Stimulated activated CD8-positive, alpha-beta memory T cell treated with anti-CD3 and anti-CD28 coated beads, Interleukin-4, amount 100 ng/mL, for 1 hour (primary cell): ENCODE measurements at places on chromosomes 4 and X.

- DNase-seq = no peak
These were observed 15.3 kb downstream of the ADAMTS3 start for GRCh38 chr4:72553540-72554337.

- no peak for DNase-seq
These were observed 43.9 kb upstream of the SLC25A4 start for GRCh38 chr4:185099024-185099682.

- DNase-seq = no peak
These were observed 52.9 kb downstream of the CCNG2 start for GRCh38 chr4:77209936-77210335.

GRCh38 chr4:6716018-6716911 lies at the start of gene BLOC1S4:
Gene BLOC1S4 (plus strand): TSS chr4:6716174. CDS start chr4:6716210, 36 bp downstream.
- peak; percentile 77 for DNase-seq

DNA sequence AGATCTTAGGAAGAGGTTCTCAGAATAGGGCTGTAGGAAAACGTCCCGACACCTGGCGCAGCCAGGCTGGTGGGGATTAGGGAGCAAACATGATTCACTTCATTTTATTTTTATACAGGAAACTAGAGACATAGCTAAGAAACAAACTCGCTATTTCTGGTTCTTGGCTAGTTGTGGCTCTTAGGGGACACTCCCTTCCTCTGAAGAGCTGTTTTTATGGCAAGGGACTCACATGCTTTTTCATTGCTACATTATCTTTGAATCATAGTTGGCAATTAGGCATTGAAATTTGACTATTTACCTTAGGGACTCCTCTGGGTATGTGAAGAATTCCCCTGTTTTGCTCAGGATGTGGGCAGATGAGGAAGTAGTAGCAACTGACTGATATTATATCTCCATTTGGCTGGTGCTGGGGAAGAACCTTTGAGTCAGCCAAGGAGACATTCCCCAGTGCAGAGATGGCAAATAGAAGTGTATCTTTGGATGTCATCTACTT lies 174.5 kb downstream of the SMIM20 start:
- DNase-seq = no peak

GRCh38 chr4:130563889-130564418 lies 1468.0 kb downstream of the C4orf33 start:
- no peak for DNase-seq

GRCh38 chrX:153538424-153538823 lies 21.0 kb downstream of the ATP2B3 start:
- no peak for DNase-seq

DNA sequence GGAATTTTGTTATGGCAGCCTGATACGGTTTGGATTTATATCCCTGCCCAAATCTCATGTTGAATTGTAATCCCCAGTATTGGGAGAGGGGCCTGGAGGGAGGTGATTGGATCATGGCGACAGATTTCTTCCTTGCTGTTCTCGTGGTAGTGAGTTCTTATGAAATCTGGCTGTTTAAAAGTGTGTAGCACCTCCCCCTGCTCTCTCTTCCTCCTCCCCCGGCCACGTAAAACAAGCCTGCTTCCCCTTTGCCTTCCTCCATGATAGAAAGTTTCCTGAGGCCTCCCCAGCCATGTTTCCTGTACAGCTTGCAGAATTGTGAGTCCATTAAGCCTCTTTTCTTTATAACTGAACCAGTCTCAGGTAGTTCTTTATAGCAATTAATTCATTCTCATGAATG lies 37.9 kb downstream of the SUPT20HL2 start:
- DNase-seq = no peak

DNA sequence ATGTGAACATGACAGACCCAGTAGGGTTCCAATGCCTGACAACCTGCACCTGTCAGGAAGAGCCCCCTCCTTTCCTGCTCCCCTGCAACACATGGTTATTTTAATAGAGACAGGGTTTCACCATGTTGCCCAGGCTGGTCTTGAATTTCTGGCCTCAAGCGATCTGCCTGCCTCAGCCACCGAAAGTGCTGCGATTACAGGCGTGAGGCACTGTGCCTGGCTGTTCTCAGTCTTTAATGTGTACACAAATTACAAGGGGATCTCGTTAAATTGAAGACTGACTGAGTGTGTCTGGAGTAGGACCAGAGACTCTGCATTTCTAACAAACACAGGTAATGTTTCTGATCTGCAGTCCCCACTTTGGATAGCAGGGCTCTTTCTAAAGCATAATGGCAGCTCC lies 55.4 kb downstream of the NPNT start:
- no peak for DNase-seq

- DNase-seq = no peak
These were observed 22.3 kb downstream of the UBA6 start for GRCh38 chr4:67678612-67679011.

- DNase-seq = no peak
These were observed 13.7 kb downstream of the ZBTB33 start for GRCh38 chrX:120264341-120264740.

- DNase-seq = no peak
These were observed 85.3 kb upstream of the NKX1-1 start for GRCh38 chr4:1491328-1492141.

DNA sequence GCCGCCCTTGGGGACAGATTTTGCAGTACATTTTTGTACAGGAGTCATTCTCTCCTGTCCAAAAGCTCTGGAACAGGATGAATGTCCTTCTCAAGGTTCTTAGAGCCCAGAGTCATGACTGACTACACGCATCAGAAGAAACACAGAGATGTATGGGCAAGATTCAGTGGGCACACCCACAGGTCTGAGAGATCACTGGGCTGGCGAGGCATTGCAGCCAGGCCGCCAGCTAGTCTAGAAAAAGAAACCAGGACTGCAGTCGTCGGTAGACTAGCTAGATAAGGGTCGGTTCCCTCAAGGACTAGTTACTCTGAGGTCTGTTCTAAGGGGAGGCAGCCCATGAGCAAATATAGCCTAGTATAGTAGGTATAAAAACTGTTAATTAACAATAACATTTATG lies 19.8 kb downstream of the GBA3 start:
- DNase-seq = no peak

DNA sequence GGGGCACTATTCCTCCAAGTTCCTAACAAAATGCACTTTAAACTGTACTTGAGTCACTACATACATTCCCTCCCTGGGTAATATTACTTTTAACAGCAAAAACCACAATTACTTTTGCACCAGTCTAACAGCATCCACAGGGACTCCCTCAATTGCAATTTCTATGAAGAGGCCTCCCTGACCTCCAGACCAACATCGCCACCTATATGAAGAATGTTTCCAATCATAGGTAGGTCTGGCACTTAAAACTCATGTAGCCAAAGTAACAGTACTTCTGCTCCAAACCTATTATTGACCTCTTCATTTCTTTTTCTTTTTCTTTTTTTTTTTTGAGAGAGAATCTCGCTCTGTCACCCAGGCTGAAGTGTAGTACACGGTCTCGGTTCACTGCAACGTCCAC lies 15.6 kb downstream of the NR3C2 start:
- DNase-seq = no peak

DNA sequence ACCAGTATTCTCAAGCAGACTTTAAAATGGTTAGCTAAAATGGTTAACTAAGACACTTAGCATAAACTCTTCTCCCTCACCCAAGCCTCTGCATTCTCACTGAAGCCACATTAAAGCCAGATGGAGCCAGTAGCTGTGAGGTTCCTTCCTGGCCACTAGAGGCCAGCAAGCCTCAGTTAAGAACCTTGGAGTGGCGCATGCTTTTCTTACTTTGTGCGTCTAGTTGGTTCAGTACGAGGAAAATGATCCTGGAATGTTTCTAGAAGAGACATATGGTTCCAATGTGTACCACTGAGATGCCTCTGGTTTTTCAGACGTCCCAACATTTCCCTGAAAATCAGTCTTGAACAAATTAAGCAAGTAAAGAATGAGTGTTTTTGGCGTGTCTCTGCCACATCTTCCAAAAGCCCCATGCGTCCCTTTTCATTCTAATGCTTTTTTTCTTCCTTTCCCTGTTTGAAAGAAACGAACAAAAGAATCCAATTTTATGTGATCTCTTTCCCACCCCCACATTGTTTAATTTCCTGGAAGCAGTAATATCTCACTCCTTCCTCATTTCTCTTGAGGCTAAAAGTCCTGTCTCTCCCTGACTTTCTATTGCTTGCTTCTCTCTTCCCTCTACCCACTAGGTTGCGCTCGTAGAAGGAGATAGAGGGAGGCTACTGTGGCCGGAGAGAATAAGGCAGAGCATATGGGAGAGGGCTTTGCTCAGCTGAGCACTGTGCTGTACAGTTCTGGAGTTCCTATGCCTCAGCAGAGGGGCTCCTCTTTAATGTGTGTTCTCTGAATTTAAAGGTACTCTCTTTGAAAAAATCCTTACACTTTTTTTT lies 82.9 kb upstream of the TAB3 start:
- DNase-seq = no peak

DNA sequence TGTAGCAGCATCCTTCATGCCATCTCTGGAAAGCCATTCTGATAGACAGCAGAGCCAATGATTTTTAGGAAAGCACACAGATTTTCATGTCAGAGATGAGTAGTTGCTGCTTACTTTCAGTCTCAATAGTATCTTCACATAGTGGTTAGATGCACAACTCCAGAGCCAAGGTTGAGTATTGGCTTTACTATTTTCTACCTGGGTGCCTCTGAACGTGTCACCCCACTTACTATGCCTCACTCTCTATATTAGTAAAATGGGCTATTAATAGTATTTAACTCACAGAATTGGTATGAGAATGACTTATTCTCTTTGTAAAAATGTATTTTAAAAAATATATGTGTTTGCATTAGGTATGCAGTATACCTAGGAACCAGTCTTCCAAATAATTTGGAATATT lies 108.8 kb upstream of the STIM2 start:
- DNase-seq = no peak

- no peak for DNase-seq
These were observed 16.8 kb downstream of the ARHGEF38 start for GRCh38 chr4:105569057-105569865.

GRCh38 chrX:123330229-123330942 lies 146.3 kb downstream of the GRIA3 start:
- DNase-seq = no peak

DNA sequence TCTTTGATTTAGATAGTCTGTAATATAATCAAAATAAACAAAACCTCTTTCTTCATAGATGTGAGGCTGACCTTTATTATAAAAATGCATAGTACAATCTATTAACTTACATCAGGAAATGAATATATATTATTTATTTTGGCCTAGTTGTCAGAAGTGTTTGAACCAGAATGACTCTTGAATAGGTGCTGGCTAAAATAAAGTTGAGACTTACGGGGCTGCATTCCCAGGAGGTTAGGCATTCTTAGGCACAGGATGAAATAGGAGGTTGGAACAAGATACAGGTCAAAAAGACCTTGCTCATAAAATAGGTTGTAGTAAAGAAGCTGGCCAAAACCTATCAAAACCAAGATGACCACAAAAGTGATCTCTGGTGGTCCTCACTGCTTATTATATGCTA lies 1193.3 kb upstream of the IGFBP7 start:
- no peak for DNase-seq

GRCh38 chrX:11304829-11305228 lies 11.6 kb downstream of the AMELX start:
- no peak for DNase-seq

DNA sequence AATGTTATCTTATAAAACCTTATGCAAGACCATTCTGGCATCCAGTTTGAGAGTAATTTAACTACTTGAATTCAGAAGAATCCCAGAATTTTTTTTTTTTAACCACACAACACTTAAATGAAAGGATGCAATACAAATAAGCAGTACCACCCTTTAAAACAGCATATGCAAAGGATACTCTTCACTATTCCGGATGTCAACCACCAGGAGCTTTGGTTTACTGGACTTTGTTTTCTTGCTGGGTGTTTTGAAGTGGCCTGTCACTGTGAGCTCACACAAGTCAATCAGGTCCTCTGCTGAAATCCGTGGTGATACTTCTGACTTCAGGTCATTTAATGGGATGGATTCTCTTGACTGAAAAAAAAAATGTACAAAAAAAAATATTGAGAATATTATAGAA lies 200.0 kb downstream of the TBCK start:
- DNase-seq = no peak

DNA sequence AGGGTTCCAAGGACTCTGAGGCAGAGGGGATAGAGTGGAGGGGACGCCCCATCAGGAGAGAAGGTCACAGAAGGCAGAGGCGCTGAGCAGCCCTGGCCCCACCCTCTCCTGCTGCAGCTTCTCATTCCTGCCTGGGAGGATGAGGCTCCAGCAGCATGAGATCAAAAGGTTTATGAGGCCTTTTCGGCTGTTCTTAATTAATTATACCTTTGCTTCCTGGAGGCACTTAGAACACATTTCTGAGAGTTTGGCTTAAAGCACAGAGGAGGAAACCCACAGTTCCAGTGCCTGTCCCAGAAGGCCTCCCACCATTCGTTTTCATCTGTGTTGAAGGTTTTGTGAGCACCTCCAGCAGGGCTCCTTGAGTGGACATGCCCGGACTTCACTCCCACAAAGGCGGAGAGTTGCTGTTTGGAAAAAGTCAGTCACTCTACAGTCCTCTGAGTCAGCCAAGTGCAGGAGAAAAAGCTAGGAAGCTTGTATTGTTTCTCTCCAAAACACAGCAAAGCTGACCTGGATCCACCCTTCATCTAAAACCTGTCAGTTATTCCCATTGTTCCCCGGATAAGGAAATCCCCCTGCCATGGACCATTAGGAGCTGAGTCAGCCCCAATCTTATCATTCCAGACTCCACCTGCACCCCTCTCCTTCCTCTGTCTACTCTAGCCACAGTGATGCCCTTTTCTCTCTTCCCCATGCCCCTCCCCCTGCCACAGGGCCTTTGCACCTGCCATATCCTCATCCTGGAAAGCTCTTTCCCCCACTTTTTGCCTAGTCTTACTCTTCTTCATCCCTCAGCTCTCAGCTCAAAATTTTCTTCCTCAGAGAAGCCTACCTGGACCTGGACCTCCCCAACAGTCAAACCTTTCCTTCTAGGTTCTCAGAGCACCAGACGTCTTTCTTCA lies 276.8 kb downstream of the FBXW7 start:
- DNase-seq = no peak

- DNase-seq = no peak
These were observed 128.4 kb downstream of the NAA11 start for GRCh38 chr4:79197275-79198009.

GRCh38 chrX:130082244-130083106 lies 27.8 kb downstream of the ELF4 start:
- DNase-seq = peak; percentile 46

- DNase-seq = no peak
These were observed 993.1 kb downstream of the RPA4 start for GRCh38 chrX:97876697-97877407.

DNA sequence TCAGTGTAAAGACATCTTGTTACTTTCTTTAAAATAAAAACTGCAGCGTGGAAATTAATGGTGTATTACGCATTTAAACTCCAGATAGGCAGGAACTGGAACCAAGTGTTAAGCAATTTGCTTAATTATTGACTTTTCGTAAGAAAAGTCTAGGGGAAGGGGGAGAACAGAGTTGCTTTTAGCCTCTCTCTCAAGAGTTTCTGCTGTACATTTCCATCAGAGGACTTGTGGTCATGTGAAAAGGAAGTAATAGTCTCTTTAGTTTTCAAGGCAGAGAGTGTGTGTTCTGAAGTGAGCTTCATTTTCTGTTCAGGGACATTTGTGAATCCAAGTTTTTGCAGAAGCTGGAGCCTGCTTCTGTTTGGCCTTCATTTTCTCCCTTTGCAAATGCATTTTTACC lies 127.2 kb downstream of the UBE2K start:
- no peak for DNase-seq

GRCh38 chr4:145178740-145179280 lies 1.6 kb downstream of the OTUD4 start:
- no peak for DNase-seq

- no peak for DNase-seq
These were observed 5.9 kb upstream of the TBC1D1 start for GRCh38 chr4:37884855-37885487.

- DNase-seq = no peak
These were observed 13.0 kb upstream of the SOWAHD start for GRCh38 chrX:119745283-119745848.
